ENCODE measurements at places on chromosomes 11 and 22. TPM values are rescaled to one million over a fixed set of nuclear protein-coding genes. Genes with fewer than 3 reads are reported as not detected.

DNA sequence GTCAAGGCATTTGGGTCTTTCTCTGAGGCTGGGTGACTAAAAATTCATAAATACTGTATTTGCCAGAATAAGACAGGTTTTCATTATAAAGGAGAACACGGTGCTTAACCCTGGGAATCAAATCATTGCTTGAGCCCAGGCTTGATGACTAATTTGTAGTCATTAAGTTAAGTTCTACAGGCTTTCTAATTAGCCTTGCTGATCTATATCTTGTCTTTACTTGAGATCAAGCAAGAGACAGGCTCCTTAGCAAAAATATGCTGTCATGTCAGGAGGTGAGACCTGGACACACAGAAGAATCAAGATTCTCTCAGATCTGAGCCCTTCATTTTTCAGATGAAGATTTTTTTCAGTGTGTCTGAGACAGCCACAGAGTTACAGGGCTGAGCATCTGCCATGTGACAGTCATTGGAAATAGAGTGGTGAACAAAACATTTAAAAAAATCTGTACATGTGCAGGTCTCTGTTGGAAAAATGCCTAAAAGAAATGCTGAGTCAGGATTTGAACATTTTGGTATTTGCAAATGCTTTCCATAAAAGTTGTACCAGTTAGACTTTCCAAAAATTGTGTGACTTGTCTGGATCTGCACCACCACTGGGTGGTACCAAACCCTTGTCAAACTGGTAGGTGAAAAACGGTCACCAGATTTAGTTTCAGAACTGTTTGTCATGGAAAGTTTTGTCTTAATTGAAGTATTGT lies 14.6 kb downstream of the ACAT1 start:
- DNase-seq: no peak

GRCh38 chr11:102117472-102118113 lies 7.3 kb downstream of the YAP1 start:
- no peak for DNase-seq

DNA sequence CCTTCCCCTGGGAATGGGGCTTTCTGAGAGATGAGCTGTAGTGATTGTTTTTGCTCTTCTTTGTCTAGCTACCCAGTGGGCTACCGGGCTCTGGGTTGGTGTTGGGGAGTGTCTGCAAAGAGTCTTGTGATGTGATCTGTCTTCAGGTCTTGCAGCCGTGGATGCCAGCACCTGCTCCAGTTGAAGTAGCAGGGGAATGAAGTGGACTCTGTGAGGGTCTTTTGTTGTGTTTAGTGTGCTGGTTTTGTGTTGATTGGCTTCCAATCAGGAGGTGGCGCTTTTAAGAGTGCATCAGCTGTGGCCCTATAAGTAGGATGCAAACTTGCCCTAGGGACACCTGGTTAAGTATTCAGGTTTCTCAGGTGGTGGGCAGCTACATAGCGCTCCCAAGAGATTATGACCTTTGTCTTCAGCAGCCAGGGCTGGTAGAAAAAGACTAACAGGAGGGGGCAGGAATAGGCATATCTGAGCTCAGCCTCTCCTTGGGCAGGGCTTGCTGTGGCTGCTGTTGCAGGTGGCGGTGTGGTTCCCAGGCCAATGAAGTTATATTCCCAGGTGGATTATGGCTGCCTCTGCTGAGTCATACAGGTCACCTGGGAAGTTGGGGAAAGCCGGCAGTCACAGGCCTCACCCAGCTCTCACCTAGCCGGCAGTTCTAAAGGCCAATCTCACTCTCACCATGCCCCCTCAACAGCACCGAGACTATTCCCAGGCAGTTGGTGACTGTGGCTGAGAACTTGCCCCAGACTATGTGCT lies 315.7 kb upstream of the C11orf87 start:
- no peak for DNase-seq

DNA sequence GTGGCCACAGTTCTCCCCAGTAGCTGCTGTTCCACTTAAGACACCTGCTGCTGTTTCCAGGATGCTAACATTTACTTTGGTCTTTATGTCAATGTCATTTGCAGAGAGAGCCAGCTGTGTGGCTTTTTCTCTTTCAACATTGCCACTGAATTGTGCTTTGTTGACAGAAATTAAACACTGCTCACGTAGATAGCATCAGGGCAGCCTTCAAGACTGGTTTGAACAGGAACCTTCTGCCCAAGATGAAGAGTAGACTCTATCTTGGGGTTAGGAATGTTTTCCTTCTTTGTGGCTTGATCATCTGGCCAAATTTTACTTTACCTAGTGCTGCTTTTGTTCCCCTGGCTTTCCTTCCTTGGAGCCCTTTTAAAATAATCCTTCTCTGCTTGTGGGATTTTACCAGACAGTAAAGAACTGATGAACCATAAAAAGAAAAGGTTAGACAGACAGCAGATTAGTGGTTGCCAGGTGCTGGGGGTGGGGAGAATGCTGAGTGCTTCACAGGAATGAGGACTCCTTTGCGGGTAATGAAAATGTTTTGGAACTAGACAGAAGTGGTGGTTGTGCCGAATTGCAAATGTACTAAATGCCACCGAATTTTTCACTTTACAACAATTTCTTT lies 22.7 kb upstream of the XBP1 start:
- DNase-seq: no peak

GRCh38 chr11:24965748-24966147 lies 468.9 kb downstream of the LUZP2 start:
- no peak for DNase-seq

GRCh38 chr22:22759371-22759770 lies 115.0 kb downstream of the GGTLC2 start:
- no peak for DNase-seq

- DNase-seq: no peak
Measured at GRCh38 chr11:34907934-34908593, 8.1 kb downstream of the APIP start.

DNA sequence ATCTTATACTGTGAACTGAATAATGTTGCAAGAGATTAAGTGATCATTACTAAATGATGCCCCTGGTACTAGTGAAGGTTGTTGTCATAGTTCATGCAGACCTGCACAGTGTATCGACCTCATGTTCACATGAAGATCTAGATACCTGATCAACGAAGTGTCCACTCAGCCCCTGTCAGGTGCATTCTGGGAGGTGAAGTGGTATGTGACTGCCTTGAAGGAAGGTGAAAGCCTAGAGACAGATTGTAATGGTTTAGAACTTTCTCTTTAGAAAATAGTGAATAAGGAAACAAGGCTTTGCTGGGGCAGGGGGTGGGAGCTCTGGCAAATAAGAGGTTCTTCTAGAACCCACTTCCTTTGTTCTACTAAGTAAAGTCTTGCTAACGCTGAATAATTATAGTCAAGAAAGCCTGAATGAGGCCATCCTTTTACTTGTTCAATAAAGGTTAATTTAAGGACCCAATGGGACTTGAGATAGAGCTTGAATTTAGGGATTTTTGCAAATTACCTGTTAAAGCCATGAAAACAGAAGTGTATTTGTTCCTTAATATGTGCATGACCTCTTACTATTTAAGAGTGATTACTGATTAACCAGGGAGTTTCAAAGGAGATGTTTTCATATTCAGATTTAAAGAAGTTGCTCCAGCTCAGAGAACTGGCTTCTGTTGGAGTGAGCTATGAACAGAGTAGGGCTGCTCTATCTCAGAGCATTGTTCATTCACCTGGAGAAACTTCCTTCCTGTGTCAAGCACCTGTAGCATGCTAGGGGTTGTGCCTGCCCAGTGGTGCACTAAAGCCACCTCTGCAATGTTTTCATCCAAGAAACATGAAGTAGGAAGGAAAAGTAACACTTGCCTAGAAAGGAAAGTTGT lies 45.3 kb downstream of the C22orf31 start:
- DNase-seq: no peak

DNA sequence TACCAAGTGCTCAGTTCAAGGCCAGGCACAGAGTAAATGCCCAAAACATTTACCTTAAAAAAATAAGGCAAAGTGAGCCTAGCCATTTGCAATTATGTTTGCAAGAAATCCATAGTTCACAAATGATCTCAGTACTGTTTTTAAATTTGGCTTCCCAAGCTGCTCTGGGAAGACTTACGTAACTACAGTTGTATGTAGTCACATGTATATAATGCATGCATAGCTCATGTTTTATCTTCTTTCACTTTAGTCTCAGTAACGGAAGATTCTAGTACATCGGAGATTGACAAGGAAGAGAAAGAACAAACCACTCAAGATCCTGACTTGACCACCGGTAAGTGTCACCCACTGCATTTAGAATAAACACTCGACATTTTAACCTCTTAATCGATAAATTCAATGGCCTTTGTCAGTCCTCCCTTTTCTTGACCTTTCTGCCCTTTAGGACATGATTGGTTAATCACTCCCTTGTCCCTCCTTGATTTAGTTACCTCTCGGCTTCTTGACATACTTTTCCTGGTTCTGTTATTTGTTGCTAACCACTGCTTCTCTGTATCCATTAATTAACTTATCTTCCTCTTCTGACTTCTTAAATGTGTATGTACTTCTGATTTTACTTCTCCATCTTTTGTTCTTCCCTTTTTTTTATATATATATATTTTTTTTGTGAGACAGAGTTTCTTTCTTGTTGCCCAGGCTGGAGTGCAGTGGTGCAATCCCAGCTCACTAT lies 18.0 kb upstream of the JHY start:
- DNase-seq: no peak

GRCh38 chr22:39135092-39135896 lies 17.2 kb downstream of the CBX7 start:
- DNase-seq: no peak

- no peak for DNase-seq
Measured at GRCh38 chr11:83613767-83614121, 327.6 kb upstream of the CCDC90B start.

GRCh38 chr11:5527716-5528115 lies 11.2 kb upstream of the UBQLNL start:
- DNase-seq: no peak

DNA sequence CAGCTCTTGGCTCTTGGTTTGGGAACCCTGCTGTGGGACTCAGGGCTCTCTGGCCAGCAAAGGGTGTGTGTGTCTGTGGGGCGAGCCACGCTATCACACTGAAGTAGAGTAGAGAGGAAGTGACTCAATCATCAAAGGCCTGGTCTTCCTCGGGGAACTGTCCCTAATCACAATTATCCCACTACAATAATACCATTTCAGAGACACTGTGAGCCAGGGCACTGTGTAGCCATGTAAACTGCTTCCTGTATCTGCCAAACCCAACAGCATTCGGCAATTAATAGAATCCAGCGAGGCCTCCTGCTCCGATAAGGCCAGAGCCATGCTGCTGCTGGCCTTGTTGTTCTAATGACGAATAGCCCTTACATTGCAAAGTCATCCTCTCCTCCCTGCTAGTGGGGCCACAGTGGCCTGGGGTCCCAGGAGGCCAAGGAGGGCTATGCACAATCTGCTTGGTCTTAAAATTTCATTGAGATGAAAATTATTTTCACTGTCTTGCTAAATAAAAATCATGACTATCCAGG lies 49.8 kb upstream of the LMO2 start:
- DNase-seq: no peak

GRCh38 chr11:70397983-70398833 lies at the start of gene CTTN:
CTTN (plus strand) TSS chr11:70398529; CDS start chr11:70407298, 8,769 bp downstream.
- peak; percentile 28 for DNase-seq

- DNase-seq: no peak
Measured at GRCh38 chr11:125401746-125402145, 94.3 kb downstream of the FEZ1 start.

- no peak for DNase-seq
Measured at GRCh38 chr11:103928802-103929161, 107.7 kb upstream of the DDI1 start.

- no peak for DNase-seq
Measured at GRCh38 chr11:100851584-100852152, 164.6 kb downstream of the ARHGAP42 start.

- no peak for DNase-seq
Measured at GRCh38 chr11:32451808-32452207, 16.5 kb upstream of the WT1 start.

GRCh38 chr22:49617866-49618676 lies 209.6 kb downstream of the BRD1 start:
- no peak for DNase-seq

DNA sequence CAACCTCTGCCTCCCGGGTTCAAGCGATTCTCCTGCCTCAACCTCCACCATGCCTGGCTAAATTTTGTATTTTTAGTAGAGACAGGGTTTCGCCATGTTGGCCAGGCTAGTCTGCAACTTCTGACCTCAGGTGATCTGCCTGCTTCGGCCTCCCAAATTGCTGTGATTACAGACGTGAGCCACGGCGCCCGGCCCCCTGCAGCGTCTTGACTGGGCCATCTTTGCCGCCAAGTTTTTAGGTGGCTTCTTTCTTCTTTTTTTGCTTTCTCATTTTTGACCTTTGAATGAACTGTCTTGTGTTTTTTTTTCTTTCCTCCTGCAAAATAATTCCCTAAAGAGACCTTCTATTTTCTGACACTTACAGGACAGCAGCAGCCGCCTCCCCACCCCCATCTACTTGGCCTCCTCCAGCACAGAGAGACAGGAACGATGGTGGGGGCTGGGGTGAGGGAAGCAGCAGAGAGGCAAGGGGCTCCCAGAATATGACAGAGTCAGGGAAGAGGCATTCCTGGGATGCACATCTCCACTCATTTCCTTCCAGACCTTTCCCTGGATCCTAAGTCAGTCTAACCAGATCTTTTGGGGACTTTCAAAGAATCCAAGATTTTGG lies 92.6 kb upstream of the ALX4 start:
- no peak for DNase-seq

DNA sequence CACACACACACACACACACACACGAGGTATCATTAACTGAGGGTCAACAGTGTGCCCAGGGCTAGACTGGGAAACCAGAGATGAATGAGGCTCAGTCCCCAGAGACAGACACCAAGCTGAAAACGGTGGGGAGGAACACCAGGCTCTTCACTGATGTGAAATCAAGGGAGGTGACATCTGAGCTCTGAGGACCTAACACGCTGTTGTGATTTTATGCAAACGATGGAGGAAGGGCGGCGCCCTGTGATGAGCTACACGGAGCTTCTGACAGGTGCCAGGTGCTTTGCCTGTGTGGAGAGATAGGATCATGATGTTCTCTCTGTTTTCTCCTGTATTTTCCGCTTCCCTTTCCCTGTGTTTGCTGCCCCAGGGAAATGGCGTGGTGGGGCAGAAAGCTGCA lies 6.5 kb upstream of the CYB5R3 start:
- no peak for DNase-seq

DNA sequence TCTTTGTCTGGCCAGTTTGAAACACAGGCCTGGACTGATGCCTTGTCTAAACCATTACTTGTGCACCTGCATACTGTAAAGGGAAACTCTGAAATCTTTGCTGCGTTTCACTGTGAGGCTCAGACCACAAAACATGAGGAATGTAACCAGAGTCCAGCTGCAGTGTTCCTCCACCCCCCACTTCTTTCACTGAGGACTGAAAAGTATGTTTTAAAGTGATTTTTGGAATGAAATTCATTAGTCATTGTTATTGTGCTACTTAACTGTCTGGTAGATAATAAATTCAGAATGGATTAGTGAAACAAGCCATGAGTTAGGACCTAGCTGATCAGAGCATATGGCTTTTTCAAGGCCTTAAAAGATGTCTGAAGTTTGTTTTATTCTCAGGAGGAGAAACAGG lies 181.2 kb downstream of the WNT11 start:
- DNase-seq: peak; percentile 67

- DNase-seq: no peak
Measured at GRCh38 chr11:124605719-124606118, 5.5 kb upstream of the PANX3 start.

Gene NXPE1
- not detected for total RNA-seq

Gene CABP4
- total RNA-seq: 0.17 TPM

Gene TMEM135
- 13.1 TPM for total RNA-seq

Gene MMP11
- total RNA-seq: 41.9 TPM

Gene GUCY1A2
- total RNA-seq: 2.0 TPM

Gene KDM4D
- 2.7 TPM for total RNA-seq

Gene KDM2A
- total RNA-seq: 36.2 TPM

Gene DAGLA
- total RNA-seq: 4.7 TPM

Gene SMTNL1
- total RNA-seq: not detected

Gene WNT7B
- total RNA-seq: 15.3 TPM

Gene DBX1
- total RNA-seq: not detected

Gene VPREB1
- not detected for total RNA-seq

Gene SHANK3
- total RNA-seq: 6.0 TPM
